Activated gamma-delta T cell treated with Interleukin-2 at 50 U/mL for 16 hours (primary cell): ENCODE measurements at places on chromosomes 5 and 9.

DNA sequence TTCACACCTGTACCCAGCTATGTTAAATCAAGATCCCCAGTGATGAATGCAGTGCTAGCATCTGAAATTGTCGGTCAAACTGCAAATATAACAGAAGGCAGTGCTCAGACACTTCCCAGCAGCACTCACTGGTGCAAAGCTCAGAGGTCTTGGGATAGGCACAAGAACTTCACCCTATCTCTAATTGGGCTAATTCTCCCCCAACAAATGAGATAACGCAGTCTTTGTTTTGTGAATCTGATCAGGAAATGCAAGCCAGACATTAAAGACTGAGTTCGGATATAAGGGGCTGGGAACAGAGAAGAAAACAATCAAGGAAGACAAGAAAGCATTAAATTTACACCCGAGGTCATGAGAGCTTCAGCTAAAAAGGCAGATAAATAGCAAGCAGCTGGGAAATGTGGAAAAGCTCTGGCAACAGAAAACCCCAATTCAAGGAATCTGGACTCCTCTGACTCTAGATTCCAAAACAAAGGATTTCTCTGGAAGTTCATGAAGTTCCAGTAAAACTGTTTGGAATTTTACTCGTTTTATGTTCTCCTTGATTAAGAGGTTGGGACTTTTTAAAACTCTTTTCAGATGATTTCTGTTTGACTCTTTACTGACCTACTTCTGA lies 65.1 kb downstream of the GNA14 start:
- DNase-seq: no peak

DNA sequence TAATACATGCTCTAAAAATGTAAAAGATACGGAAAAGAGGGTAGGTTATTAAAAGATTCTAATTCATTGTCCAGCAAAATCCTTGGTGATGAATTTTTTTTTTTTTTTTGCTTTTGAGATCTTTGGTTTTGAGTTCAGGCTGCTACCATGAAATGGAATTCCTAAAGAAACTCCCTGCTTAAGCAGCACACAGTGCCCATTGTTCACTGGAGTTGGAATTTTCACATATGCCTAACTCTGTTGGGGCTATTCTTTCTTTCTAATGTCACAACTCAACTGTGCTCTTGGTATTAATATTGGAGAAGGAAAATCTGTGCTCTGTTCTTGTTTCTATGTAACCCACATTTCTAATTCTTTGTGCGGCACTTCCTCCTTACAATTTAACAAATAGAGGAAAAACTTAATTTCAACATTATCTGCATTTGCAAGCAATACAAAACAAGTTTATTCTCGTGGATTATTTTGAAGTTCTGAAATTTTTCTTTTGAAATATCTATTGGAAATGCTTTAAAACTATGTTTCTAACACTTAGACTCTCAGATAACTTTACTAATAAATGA lies 21.6 kb downstream of the MATR3 start:
- no peak for DNase-seq

GRCh38 chr5:98109561-98110006 lies 663.9 kb upstream of the RGMB start:
- no peak for DNase-seq

DNA sequence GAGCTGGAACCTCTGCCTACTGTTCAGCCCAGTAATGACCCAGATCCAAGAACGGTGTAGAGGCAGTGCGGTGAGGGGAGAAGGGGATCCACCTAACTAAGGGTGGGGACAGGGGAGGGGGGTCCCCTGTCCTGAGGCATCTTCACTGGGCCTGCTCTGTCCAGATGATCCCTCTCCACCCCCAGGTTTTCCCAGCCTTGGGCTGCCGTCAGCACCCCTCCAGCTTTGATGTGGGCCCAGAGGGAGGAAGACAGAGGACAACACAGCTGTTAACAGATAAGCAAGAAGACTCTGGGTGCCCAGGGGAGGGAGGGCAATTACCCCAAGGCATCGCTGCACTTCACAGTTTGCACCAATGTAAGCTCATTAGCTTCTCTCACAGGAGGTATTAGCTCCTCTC lies 19.3 kb downstream of the BICD2 start:
- DNase-seq: no peak

- DNase-seq: no peak
These were observed 149.8 kb upstream of the SLC28A3 start for GRCh38 chr9:84490206-84490841.

GRCh38 chr5:174047472-174048099 lies 2.1 kb downstream of the NSG2 start:
- DNase-seq: no peak

- no peak for DNase-seq
These were observed 17.8 kb downstream of the NUDT2 start for GRCh38 chr9:34346873-34347799.

- no peak for DNase-seq
These were observed 83.8 kb downstream of the HMCN2 start for GRCh38 chr9:130349398-130349797.

GRCh38 chr5:133236976-133237375 lies 185.2 kb downstream of the HSPA4 start:
- no peak for DNase-seq

- no peak for DNase-seq
These were observed 8.9 kb upstream of the ACTBL2 start for GRCh38 chr5:57491369-57491965.

- DNase-seq: no peak
These were observed 11.9 kb downstream of the VAV2 start for GRCh38 chr9:133979921-133980863.

DNA sequence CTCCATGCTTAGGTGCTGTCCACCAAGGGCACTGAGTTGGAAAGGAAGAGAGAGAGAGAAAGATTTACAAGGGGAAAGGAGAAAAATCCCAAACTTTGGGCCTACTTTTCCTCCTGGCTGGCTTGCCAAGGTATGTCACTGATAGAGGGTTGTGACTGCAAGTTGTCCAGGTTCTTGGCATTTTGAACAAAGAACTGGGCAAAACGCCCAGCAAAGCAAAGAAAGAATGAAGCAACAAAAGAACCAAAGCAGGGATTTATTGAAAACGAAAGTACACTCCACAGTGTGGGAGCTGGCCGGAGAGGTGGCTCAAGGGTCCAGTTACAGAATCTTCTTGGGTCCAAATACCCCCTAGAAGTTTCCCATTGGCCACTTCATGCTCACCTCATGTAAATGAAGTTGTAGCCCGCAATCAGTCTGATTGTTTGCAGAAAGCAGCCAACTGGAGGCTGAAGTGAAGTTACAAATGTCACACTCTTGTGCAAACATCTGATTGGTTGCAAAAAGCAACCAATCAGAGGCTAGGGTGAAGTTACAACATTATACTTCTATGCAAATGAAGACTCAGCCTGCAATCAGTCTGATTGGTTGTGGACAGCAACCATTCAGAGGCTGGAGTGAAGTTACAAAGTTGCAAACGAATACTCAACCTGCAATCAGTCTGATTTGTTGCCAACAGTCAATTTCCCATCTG lies 263.5 kb downstream of the YTHDC2 start:
- no peak for DNase-seq

GRCh38 chr9:123033352-123033751 lies at the start of gene GPR21:
Gene GPR21 (plus strand): TSS chr9:123033667. CDS start chr9:123034567, 900 bp downstream.
- no peak for DNase-seq

GRCh38 chr5:138490648-138491283 lies 25.5 kb downstream of the EGR1 start:
- DNase-seq: no peak

- DNase-seq: no peak
These were observed 63.1 kb upstream of the TTC23L start for GRCh38 chr5:34775886-34776285.

GRCh38 chr5:135827965-135828781 lies 6.3 kb upstream of the SLC25A48 start:
- no peak for DNase-seq

GRCh38 chr5:148913985-148914431 lies 87.6 kb downstream of the ADRB2 start:
- DNase-seq: no peak

DNA sequence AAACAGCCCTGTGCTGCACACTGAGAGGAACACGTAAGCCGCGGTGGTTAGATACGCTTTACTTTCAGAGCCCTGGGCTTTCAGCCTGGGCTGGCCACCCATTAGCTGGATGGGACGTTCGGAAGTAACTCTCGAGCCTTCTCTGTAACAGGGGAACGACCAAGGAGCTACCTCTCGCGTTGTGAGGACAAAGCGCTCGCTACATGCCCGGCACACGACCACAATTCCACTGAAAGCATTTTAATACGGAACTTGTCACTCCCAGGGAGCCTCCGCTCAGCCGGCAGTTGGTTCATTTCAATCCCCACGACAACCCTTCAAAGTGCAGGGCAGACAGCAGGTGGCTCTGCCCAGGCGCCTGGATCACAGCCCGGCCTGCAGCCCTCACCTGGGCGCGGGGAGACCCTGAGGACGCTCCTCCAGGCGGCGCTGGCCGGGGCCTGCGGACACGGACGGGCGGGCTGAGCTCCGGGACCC lies 368 bp downstream of the SURF1 start:
- DNase-seq: no peak

- DNase-seq: no peak
These were observed 3.3 kb downstream of the SEPTIN8 start for GRCh38 chr5:132773601-132774355.

DNA sequence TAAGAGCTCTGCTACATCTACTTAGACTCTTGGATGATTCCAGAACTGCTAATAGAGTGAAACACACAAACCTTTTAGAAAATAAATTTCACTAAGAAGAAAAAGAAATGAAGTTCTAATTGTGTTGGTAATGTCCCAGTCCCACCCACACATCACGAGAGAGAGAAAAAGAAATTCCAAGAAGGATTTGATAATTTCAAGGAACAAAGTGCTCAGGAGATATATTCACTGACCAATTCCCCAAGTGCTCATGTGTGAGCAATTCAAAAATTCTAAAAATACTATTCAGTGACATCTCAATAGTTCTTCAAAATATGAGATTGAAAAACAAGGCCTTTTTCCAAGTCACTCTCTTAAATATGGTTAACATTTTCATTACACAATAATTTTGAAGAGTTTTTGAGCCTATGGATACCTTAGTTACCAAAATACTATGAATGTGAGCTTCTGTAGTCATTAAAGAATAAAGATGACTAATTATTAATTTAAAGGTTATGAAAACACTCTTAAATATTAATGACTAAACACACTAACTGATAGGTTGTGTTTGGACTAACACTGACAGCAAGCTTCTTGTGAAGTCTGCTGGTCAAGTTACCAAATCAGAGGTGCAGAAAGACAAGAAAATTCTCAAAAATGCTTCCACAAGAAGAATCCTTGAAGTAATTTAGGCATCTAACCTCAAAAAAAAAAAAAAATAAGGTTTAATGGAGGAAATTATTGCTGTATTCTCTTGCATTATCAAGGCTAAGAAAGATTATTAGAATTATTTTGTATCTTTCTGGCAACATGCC lies 245.3 kb downstream of the PDE4D start:
- DNase-seq: no peak

GRCh38 chr5:98772415-98773213 lies 849 bp upstream of the RGMB start:
- peak; percentile 21 for DNase-seq

DNA sequence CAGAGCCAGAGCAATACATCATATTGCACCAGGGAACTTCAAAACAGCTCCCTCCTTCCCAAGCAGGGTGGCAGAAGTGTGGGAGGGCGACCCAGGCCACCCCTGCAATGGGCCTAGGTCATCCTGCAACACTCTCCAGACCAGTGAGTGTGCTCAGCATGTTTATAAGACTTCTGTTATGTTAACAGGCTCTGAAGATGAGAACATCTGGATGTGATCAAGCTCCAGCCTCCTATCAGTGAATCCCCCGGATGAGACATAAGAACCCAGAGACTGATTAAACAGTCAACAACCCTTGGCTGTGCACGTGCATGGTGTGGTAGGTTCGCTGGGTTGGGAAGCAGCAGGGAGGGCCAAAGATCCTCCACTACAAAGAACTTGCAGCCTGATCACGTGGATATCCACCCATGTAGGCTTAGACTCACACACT lies 63.3 kb downstream of the ABCA1 start:
- DNase-seq: no peak

GRCh38 chr5:139387611-139388197 lies 2.0 kb downstream of the MZB1 start:
- no peak for DNase-seq

GRCh38 chr5:139897342-139897741 lies 101.7 kb downstream of the PSD2 start:
- DNase-seq: no peak

DNA sequence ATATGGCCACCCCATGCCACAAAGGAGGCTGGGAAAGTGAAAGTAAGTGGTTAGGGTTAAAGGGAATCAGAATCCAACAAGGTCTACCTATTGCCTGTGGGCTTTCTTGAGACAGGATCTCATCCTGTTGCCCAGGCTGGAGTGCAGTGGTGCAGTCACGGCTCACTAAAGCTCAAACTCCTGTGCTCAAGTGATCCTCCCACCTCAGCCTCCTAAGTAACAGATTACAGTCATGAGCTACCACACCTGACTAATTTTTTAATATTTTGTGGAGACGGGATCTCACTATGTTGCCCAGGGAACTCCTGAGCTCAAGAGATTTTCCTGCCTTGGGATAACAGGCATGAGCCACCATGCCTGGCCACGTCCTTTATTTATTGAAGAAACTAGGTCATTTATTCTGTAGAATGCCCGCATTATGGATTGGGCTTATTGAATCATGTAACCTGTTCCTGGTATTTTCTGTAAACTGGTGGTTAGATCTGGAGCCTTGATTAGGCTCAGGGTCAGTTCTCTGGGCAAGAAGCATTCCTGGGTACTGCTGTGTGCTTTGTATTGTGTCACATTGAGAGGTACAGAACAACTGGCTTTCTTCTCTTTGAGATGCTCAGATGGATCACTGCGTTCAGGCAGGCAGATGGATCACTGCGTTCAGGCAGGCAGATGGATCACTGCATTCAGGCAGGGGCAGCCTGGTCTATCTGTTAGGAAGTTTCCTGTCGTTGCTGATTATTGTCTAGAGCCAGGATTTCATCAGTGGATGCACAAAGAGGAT lies 41.6 kb downstream of the ERGIC1 start:
- no peak for DNase-seq

GRCh38 chr5:76175821-76176403 lies 92.7 kb downstream of the SV2C start:
- no peak for DNase-seq

GRCh38 chr5:145830594-145830993 lies 4.5 kb downstream of the PRELID2 start:
- DNase-seq: no peak

- no peak for DNase-seq
These were observed 136.5 kb downstream of the KIF4B start for GRCh38 chr5:155150012-155150411.

- DNase-seq: no peak
These were observed 45.6 kb upstream of the IL17B start for GRCh38 chr5:149424371-149425315.

- peak; percentile 77 for DNase-seq
These were observed 3.8 kb downstream of the IER5L start for GRCh38 chr9:129174102-129174723.
